ENCODE measurements at places on chromosomes 16 and 17.

GRCh38 chr16:87926246-87927194 lies 9.8 kb downstream of the CA5A start:
- no peak for DNase-seq

GRCh38 chr17:49045376-49045775 lies 48.2 kb downstream of the IGF2BP1 start:
- DNase-seq: no peak

GRCh38 chr17:34222722-34223497 lies 32.2 kb upstream of the CCL2 start:
- no peak for DNase-seq

DNA sequence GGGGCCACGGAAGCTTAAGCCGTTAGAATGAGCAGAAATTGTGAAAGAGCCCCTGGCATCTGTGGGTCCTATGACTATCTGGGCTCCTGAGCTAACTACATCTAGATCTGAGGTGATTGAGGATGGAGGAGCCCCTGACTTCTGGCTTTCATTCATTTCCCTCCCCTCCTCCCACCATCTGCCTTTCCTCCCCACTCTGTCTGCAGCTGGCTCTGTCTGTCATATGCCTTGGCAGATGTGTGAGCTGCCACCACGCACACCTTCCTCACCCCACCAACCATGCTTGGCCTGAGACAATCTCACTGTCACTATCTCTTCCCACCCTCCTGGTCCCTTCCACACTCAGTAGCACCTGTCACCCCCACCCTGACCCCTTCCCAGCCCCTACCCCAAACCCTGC lies 5.1 kb downstream of the CD300E start:
- DNase-seq: no peak

DNA sequence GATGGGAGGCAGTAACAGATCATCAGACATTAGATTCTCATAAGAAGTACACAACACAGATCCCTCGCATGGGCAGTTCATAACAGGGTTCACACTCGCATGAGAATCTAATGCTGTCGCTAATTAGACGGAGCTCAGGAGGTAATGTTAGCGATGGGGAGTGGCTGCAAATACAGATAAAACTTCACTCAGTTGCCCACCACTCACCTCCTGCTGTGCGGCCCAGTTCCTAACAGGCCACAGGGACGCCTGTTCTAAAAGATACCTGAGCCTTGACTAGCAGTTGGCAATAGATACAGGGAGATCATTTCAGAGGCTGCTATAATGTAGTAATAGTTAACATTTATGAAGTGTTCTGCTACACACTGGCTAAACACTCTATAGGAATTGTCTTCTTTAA lies 4.9 kb downstream of the PTRH2 start:
- DNase-seq: no peak

DNA sequence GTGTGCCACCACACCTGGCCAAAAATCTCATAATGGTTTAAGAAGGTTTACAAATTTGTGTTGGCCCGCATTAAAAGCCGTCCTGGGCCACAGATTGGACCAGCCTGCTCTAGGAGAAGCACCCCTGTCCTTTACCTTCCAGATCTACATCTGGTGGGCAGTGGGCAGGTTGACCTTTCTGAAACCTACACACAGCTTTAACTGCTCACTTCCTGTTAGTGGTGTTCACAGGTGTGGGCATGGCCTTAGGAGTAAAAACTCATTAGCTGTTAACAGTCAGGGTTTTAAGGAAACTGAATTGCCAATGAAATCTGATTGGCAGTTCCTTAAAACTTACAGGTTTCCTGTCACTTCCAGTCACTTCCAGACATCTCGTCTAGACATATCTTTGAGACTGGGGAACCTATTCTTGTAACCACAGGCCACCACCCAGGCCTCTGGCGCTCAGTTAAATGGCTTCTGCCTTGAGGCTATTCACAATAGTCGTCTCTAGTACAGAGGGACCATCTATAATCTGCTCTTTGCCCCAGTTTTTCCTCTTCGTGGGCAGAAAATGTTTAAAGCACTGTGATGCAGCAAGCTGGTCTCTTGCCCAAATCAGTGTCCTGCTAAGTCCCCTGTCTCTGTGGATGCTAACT lies 29.3 kb downstream of the GNGT2 start:
- DNase-seq: no peak

DNA sequence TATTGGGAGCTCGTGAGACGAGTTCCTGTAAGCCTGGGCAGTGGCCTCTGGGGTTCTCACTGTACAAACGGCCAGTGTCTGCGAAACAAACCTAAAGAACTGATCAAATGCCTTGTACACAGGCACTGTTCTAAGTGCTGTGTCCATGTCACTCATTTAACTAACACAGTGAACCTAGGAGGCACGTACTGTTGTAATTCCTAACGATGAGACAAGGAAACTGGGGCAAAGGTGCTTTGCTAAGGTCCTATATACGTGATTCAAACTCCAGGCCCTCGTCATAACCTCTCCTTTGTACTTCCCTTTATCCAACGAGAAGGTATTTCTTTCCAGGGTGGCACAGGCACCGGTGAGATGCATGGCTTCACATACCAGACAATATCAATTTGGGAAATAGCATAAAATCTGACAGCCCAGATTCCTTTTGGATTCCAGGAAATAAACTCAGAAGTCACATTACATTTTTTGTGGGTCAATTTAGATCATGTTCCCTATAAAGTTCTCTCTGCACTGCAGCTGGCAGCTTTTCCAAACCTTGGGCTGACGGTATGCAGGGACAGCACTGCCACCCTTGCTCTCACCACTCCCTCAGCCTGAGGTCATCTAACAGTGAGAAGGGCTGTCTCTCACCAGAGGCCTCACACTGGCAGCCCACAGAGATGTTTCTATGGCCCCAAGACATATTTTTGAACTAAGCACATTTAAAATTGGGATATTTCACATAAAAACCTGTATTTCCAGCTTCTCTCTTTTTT lies 18.3 kb downstream of the GLYR1 start:
- DNase-seq: no peak

- no peak for DNase-seq
These were observed 18.6 kb downstream of the CREBBP start for GRCh38 chr16:3861808-3862451.

DNA sequence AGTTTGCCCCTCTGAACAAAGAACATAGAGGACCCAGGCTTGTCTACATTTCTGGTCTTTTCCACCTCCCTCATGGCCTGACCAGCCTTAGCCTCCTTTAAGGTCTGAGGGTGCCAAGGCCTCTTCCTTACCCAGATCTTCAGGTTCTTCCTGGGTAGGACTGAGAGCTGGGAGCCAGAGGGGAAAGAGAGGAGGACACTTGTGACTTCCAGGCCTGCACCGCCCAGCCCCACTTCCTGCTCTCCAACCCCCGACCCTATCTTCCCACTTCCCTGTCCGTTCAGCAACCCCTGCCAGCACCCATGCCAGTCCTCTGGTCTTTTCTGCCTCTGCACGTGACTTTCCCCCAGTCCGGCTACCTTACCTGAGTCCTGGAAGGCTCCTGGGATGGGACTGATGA lies 534 bp downstream of the PRSS36 start:
- DNase-seq: no peak

DNA sequence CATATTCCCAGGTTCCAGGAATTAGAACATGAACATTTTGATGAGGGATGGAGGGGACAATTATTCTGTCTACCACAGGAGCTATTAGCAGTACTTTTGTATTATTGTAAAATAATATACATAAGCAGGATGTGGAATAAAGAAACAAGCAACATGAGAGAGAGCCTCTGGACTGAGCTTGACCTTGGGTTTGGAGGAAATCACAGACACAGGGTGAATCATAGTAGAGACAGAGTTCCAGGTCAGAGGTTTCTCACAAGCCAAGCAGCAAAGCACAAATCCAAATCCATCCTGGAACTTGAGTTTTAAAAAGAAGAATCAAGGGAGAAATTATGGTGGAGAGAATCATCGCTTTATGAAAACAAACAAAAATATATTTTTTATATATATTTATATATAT lies 5.1 kb downstream of the KRT31 start:
- DNase-seq: no peak

Data from stimulated activated naive CD4-positive, alpha-beta T cell treated with Interleukin-2 at 50 U/mL for 16 hours (primary cell).